Chondrocyte (in vitro differentiated cells): ENCODE measurements at places on chromosomes 1 and 21. TPM values are rescaled to one million over a fixed set of nuclear protein-coding genes. Genes with fewer than 3 reads are reported as not detected.

Gene FAM110D
- total RNA-seq: 0.22 to 0.27 TPM (median 0.23 TPM) in 3 replicates

Gene NKAIN1
- 2.9 to 3.8 TPM (median 3.5 TPM) in 3 replicates for total RNA-seq

Gene S1PR1
- 0.15 to 0.40 TPM (median 0.17 TPM) in 3 replicates for total RNA-seq

DNA sequence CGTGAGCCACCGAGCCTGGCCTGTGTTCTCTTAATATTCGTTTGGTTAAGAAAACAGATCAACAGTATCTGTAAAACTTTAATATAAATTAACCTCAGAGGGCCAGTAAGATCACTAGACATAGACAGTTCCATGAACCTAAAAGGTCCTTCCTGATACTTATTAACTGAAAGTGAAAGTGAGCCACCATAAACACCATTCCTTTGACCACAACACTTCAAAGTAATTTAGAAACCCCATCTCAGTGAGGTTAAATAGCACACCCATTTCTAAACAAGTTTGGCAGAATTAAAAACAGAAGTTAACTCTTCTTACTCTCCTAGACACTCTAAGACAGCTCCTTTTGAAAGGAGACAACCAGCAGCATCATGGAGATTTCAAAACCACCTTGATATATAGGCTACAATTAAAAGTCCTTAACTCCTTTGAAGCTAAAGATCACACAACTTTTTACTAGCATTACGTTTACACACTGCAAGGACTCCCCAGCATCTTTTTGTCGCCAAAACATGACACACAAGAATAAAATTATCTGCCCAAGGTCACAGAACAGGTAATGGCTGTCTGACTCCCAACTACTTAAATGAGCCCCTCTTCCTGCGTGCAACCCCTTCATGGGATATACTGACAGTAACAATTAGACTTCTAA, 2.2 kb downstream of the RNF19B start:
- H3K4me3 ChIP-seq: peak overlapping the region; percentile 82
- H3K27me3 ChIP-seq: no peaks in the 10 kb centered on the region
- peaks cover 34% of the 10 kb centered on the region for H3K4me1 ChIP-seq
- no peak overlapping the region for H3K27ac ChIP-seq
- H3K36me3 ChIP-seq: no peaks in the 10 kb centered on the region

- peak overlapping the region; percentile 97 for H3K27ac ChIP-seq
- no peak for DNase-seq
- H3K4me1 ChIP-seq: peaks cover 31% of the 10 kb centered on the region
- no peaks in the 10 kb centered on the region for H3K27me3 ChIP-seq
- peak overlapping the region; percentile 56 for H3K4me3 ChIP-seq
These were observed 32.7 kb upstream of the ATP5PO start for GRCh38 chr21:33948096-33948950.

GRCh38 chr1:213277036-213277435, 226.0 kb downstream of the RPS6KC1 start:
- H3K4me3 ChIP-seq: no peak overlapping the region
- DNase-seq: no peak
- H3K27ac ChIP-seq: no peak overlapping the region
- H3K36me3 ChIP-seq: peaks cover 15% of the 10 kb centered on the region
- no peaks in the 10 kb centered on the region for H3K4me1 ChIP-seq
